Fibroblast of skin of back (primary cell): ENCODE measurements at places on chromosomes 1 and 21.

DNA sequence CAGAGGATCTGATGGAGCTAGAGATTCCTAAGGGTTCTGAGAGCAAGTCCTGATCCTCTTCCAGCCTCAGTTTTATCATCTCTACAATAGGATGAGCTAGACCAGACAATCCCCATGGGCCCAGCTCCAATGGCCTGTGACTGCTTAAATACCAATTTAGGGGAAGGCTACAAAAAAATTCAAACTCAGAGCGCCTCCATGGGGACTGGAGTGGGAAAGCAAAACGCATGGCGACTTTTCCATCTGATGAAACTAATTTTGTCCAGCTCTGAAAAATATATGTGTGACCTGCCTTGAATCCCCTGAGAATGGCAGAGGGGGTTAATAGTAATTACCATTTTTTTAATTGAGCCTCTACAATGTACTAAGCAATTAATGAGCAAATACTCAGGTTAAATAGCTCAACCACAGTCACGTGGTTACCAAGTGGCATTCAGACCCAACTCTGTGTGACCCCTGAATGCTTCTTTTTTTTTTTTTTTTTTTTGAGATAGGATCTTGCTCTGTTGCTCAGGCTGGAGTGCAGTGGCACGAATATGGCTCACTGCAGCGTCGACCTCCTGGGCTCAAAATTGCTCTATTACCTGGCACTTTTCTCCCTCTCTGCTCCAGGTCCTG lies 8.4 kb downstream of the EXTL1 start:
- no peak for DNase-seq

- DNase-seq, result peak; percentile 82
Measured at GRCh38 chr1:162872981-162873380, 12.0 kb upstream of the CCDC190 start.

DNA sequence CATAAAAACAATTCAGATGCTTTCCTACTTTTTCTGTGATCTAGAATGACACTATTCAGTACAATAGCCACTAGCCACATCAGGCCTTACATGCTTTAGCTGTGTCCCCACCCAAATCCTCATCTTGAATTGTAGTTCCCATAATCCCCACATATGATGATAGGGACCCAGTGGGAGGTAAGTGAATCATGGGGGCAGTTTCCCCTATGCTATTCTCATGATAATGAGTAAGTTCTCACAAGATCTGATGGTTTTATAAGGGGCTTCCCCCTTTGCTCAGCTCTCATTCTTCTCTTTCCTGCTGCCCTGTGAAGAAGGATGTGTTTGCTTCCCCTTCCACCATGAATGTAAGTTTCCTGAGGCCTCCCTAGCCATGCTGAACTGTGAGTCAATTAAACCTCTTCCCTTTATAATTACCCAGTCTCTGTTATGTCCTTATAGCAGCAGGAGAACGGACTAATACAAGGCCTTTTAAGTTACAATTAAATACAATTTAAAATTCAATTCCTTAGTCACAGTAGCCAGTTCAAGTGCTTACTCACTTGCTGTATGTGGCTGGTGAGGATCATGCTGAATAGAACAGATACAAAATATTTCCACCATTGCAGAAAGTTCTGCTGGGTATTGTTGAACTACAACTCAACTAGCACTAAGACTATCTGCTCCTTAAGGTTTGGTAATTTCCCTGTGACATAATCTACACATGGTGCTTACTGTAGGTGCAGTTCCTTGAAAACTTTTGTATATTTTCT lies 106.7 kb downstream of the SCMH1 start:
- DNase-seq, result peak; percentile 11

DNA sequence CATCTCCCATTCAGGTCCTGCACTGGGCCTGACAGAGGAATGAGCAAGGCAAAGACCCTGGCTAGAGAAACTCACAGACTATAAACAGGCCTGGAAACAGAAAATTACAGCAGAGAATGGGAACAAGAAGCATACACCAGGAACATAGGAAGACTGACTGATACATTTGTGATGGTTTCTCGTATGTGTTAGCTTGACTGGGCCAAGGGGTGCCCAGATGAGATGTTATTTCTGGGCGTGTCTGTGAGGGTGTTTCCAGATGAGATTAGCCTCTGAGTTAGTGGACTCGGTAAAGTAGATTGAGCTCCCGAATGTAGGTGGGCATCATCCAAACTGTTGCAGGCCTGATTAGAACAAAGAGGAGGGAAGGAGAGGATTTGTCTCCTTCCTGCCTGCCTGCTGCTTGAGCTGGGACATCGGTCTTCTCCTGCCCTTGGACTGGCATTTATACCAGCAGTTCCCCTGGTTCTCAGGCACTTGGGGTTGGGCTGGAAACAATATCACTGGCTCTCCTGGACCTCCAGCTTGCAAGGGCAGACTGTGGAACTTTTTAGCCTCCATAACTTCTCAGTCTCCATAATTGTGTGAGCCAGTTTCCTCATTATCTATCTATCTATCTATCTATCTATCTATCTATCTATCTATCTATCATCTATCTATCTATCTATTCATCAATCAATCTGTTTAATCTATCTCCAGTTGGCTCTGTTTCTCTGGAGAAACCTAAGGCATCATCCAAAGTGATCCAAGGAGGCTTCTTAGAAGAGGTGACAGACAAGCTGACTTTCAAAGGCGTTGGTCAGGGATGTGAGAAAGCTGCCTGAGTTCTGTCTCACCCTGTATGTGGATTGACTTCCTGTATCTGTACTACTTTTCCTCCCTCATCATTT lies 9.7 kb upstream of the FOXO6 start:
- DNase-seq, result no peak

- no peak for DNase-seq
Measured at GRCh38 chr1:215220346-215220745, 137.8 kb downstream of the KCNK2 start.

DNA sequence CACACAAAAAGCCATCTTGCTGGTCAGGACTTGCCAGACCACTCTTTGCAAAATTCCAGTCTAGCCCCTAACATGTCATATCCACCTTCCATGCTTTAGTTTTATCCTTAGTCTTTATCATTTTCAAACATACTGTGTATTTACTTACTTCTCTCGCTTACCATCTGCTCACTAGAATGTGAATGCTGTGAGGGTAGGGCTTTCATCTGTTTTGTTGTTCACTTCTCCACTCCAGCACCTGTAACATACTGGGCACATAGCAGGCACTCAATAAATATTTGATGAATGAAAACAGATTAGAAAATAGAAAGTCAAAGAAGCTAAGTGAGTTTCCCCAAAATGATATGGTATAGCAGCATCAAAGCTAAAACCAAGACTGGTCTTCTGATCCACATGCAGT lies 79.9 kb downstream of the OLFML2B start:
- no peak for DNase-seq

DNA sequence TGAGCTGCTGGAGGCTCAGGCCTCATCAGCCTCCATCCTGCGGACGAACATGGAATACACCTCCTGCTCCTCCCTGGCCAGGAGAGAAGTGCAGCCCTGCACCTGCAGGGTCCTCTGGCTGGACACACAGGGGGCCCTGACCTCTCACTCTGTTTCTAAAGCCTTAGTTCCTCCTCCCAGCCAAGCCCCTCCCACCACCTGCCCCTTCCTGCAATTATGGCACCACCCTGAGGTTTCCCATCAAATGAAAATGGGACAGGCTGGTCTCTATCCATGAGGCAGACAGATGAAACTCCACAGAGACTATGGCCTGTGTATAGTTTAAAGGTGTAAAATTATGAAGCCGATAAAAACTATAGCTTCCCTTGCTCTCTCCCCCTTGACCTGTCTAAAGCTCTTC lies 42.6 kb downstream of the CACNA1S start:
- DNase-seq, result no peak

DNA sequence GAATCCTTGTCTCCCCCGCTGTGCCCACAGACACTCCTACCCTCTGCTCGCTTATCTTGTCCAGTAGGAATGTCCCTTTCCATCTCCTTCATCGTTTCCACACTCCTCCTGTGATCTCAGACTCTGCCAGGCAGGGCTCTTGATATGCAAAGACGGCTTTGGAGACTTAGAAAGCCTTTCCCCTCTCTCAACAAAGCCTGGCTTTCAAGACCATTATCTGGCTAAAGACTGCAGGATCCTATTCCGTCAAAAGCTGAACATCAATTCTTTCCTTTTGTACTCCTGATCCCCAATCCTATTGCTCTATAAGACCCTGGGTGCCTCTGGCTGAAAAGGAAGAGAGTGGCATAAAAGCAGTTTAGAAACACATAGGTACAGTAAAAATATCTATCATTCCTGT lies 63.9 kb downstream of the SDC3 start:
- DNase-seq, result no peak

- no peak for DNase-seq
Measured at GRCh38 chr1:72435025-72435424, 152.7 kb upstream of the NEGR1 start.

DNA sequence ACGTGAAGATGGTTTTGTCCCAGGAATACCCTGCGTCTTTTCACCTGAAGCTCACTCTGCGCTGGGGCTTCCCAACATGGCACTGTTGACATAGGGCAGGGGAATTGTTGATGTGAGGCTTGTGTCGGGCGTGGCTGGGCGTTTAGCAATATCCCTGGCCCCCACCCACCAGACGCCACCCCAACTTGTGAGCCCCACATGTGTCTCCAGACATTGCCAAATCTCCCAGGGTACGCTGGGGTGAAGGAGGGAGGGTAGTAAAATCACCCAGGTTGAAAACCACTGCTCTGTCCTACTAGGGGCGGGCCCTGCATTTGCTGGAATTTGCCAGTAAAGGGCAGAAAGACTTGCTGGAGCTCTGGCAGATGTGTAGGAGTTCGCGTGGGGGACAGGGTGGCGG lies 36.0 kb downstream of the SPSB1 start:
- no peak for DNase-seq

DNA sequence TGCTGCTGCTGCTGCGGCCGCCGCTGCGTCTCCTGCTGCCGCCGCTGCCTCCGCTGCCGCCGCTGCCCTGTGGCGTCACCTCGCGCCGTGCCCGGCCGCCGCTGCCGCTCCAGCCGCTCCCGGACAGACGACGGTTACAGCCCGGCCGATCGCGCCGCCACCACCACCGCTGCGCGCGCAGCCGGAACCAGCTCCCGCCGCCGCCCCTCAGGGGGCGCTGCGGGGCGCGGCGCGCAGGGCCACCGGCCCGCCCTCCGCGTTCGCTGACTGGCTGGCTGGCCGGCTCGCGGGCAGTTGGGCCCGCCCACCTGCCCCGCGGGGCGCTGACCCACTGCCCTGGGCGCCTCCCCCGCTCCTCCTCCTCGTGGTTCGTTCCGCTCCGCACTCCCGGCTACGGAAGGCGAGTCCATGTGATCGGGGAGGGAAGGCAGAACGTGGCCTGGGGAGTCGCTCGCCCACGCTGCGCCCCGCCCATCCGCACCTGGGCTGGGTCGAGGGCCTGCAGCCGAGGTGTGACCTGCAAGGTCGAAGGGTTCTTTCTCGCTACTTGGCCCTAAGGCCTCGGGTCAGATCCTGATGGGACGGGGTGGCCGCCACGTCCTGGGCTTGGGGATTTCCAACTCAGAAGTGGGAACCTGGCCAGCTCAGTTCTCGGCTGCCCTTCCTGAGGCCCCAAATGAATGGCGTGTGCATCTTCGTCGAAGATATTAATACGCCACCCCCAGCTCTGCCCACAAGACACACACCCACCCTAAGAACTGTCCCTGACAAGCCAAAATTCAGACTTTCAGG lies at the start of gene PTP4A2:
PTP4A2 (minus strand) TSS at position 185 of the 792 bp plus-strand sequence. CDS start 19,303 bp downstream, outside the sequence.
- peak; percentile 93 for DNase-seq

DNA sequence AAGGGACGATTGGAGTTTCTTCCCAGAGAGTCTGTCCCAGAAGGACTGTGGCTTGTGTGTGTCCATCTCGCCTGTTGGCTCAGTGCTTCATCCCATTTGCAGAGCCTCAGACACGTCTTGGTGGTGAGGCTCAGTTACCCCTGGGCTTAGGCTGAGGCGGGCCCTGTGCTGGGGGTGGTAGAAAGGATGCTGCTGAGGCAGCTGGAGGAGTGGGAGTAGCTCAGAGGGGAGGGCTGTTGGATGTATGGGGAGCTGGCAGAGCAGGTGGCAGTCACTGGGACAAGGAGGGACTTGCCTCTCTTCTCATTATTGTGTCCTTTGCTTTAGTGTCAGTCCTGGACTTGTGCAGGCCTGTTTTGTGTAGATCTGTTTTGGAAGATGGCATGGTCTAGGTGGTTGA lies 7.3 kb upstream of the MIIP start:
- no peak for DNase-seq

DNA sequence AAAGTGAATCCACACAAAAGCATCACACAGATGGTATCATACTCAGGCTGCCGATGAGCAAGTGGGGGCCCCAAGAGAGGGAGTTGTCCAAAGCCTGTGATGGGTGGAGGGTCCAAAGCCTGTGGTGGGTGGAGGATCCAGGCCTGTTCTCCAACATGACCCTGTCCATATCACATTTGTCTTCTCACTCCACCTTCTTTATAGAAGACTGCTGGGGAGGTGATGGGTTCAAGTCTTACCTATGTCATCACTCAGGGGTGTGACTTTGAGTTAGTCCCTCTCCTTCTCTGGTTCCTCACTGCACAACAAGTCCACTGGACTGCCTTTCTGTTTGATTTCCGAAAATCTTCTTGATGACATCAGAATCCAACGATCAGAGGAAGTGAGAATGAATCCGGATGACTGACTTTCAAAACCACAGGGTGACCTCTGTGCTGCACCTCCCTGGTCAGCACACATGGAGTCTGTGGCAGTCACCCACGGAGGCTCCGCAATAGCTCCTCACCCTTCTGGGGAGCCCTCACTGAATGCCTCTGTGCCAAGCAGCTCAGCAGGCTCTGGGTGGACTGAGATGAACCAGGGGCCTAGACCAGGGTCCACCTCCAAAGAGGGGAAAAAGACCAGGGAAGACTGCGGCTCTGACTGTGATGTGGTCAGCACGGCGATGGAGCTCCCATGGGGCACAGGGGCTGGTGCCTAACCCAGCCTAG lies 166.8 kb downstream of the HIVEP3 start:
- no peak for DNase-seq

DNA sequence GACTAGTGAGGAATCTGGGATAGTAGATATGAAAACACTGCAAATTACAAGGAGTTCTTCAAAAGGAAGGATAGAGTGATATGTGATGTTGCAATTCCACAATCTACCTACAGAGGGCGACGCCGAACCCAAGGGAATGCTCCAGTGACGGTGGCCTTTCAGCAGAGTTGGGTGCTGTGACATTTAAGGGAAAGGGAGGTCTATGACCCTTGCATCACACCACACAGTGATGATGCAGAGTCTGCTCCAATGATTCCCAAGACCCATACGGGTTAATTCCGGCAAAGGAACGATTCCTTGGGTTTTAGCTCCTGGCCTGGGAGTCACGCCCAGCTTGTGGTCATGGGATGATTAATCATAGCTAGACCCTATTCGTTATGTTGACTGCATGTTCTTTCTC lies 123.0 kb upstream of the IGSF21 start:
- peak; percentile 5 for DNase-seq

DNA sequence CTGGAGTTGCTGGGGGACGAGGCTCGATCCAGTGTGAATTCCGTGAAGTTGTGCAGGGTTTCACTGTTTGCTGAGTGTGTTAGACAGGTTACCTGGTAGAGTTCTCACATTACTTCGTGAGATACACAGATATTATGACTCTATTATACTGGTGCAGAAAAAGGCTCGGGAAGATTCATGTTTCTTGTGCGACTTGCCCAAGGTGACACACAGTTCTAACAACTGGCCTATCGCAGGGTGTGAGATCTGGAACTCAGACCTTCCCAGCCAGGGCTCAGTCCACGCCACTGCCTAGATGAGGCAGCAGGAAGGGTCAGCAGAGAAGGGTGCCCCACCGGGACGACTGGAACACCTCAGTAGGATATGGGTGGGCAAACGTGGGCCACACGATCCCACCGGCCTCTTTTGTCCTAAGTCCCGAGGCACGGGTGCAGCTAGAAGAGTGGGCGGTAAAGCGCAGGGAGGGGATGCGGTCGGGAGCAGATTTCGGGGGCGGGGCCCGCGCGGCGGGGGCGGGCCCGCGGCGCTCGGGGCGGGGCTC lies 296 bp upstream of the RNPEP start:
- no peak for DNase-seq
